ENCODE measurements at places on chromosomes 5 and 9.

- no peak for DNase-seq
Measured at GRCh38 chr9:105295986-105296385, 51.5 kb downstream of the SLC44A1 start.

DNA sequence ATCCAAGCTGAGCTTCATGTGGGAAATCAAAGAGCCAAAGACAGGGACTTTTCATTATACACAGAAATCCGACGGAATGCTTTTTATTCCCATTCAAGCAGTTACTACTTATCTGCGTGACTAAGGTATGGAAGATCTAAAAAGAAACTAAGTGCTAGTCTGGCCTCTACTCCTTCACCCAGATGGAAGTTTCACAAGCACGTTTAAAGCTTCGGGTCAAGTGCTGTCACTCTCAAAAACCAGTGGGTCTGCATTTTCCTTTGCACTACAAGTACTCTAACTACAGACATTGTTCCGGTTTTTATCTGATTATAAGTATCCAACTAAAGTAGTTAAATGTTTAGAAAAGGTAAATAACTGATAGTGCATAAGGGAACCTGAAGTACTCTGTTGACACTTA is 13.7 kb upstream of the MTAP start:
- no peak for DNase-seq

- DNase-seq, result peak; percentile 81
Measured at GRCh38 chr5:74638970-74639806, 1.3 kb downstream of the ENC1 start.

DNA sequence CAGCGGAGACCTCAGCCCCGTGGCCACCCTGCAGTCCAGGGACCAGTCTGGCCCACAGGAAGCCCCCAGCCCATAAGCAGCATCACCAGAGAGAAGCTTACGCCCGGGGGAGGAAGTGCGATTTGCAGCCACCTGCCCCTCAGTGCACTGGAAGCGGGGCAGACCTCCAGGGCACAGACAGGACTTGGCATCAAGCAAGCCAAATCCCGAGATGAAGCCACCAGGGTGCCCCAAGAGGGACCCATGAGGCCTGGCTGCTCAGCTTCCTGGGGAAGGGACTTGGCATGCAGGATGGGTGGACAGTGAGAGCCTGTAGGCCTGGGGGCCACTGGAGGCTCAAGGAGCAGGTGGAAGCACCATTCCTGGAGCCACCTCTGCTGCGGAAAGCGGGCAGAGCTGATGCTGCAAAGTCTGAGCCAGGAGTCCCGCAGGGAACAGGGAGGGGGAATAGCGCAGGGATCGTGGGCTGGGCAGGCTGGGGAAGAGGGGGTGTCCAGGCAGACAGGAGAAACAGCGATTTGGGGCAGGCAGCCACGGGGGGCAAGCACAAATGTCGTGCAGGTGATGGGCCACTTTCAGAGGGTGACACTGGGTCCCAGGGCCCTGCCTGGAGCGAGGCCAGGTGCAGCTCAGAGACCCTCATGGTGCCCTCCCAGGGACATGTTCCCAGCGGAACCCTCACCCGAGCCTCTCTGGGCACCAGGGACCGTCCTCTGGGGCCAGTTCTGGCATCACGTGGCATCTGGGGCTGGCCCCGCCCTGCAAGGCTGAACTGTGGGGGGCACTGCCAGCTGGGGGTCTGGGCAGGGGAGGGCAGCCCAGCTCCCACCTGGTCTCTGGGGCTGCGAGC is 3.2 kb downstream of the LRRC26 start:
- no peak for DNase-seq

- no peak for DNase-seq
Measured at GRCh38 chr5:76351577-76351976, 51.5 kb upstream of the IQGAP2 start.

GRCh38 chr5:132760049-132760420 is 12.8 kb downstream of the CCNI2 start:
- no peak for DNase-seq

DNA sequence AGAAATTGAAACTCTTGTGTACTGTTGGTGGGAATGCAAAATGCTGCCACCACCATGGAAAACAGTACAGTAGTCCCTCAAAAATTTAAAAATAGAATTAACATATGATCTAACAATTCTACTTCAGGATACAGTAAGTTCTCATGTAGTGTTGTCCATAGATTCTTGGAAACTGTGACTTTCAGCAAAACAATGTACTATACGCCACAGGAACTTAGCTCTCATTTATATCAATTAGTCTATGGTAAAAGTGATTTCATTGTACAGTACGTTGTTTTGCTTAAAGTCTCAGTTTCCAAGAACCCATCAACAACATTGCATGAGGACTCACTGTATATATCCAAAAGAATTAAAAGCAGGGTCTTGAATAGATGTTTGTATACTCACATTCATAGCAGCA is 233.5 kb upstream of the GAS1 start:
- DNase-seq, result no peak

DNA sequence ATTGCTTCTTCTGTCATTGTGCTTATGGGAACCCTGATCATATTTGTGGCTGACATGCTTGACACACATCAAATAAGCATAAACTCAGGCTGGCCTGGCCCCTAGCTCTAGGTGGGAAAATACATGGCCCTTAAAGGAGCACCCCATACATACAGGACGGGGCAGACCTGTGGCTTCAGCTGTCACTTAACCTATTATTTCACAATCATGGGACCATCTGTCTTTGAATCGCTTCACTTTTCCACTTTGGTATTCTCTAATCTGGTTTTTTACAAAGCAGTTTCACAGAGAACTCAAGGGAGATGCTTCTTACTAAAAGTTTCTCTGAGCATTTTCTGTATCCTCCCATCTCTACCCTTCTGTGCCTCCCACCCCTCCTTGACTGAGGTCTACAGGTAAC is 34.6 kb upstream of the LRRTM2 start:
- DNase-seq, result no peak

DNA sequence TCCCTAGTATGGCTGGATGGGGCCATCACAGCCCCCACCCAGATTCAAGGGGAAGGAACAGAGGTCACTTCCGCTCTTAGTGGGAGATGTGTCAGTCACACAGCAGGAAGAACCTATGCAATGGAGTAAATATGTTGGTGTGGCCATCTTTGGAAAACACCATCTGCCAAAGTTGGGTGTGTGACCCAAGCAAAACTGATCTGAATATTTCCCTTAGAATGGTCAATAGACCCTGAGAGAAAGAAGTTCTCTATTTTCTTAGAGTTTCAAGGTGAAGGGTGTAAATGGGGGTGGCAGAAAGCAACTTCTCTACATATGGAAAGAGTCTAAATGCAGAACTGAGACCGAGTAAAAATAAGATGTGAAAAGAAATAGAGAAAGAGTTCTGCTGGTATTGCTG is 212.7 kb downstream of the ESM1 start:
- no peak for DNase-seq

DNA sequence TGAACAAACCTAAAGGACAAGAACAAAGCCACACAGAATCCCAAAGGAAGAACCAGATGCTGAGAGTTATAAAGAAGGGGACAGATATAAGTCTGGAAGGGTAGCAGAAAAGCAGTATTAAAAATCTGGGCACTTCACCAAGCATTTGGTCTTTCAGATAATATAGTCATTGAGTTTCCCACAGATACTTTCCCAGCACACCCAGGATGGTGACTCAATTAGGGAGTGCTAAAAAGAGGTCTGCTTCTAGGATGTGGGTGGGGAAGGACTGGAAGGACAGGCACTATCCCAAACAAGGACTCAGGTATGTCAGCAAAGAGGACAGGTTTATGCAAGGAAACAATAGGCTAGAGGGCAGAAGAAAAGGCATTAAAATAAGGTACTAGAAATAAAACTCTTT is 59.3 kb downstream of the DIAPH1 start:
- peak; percentile 56 for DNase-seq

DNA sequence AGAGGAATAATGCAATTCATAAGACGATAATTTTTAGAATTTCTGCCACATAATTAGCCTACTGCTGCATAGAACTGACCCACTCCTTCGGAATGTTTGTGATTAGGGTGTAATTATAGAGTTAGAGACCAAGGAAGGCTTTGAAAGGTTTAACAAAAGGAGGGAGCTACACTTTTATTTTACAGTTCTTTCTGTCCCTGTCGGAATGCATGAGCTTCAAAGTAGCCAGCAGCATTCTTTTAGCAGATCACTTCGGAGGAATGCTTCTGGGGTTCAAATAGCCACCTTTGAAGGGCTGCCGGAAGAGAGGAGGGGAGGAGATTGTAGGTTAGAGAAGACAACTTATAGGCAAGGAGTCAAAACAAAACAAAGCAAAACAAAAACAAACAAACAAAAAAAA is 168.1 kb downstream of the GRIA1 start:
- DNase-seq, result no peak

- no peak for DNase-seq
Measured at GRCh38 chr9:98144076-98144475, 25.1 kb upstream of the TRIM14 start.

GRCh38 chr5:164672931-164673694 is 1167.7 kb downstream of the MAT2B start:
- DNase-seq, result peak; percentile 1

DNA sequence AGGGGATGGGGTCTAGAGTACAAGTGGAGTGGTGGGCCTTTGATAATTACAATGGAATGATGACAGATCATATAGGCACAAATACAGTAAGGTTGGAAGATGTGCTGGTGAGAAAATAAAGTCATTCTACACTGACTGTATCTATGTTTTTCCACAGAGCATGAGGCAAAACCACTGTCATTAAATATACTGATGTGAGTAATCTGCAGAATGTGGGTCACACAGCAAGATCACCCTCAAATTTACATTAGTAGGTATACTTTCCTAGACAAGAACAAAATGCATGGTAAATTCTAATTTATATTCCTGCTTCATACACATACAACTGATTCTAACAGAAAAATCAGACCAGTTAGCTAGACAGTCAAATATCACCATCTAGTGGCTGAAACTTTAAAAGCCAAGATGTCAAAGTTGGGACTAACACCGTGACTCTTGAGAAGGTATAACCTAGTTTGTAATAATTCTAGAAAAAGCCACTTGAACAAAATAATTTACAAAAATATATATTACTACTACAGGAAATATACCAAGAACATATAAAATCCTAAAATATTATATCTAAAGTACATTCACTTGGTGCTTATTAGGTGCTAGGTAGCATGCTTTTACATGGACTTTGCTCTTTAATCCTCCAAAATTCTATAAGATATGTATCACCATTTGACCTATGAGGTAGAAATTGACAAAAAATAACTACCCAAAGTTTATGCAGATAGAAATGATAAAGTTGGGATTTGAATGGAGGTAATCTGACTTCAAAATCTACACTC is 19.5 kb downstream of the TTC33 start:
- peak; percentile 78 for DNase-seq

DNA sequence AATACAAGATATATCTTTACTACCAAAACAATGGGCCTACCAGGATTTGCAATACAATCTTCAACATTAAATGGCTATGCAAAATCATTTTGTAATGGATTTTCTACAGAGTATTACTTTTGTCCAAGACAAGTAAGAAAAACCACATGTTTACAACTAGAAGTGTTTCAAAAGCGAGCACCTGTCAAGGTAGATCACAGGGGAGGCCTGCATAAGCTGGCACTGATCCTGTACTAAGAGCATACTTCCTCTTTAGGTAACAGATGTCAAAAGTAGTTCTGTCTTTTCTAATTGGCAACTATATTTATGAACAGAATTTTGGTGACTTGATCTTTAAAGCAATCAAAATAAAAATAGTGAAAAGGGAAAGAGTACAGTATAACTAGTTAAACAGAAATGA is 249.0 kb downstream of the MLLT3 start:
- DNase-seq, result no peak

Data from ELR (cell line).